ENCODE measurements at places on chromosomes 4 and X.

GRCh38 chr4:99946356-99947189 is at the start of gene DNAJB14:
TSS of gene DNAJB14 (minus strand) at chr4:99946618. CDS start at chr4:99946571, 47 bp downstream.
- DNase-seq, result peak; percentile 78

- no peak for DNase-seq
Observed at GRCh38 chr4:38365748-38366310, 298.2 kb upstream of the KLF3 start.

- no peak for DNase-seq
Observed at GRCh38 chr4:174435974-174436373, 86.3 kb downstream of the HPGD start.

- DNase-seq, result no peak
Observed at GRCh38 chrX:13468096-13468495, 101.3 kb upstream of the EGFL6 start.

DNA sequence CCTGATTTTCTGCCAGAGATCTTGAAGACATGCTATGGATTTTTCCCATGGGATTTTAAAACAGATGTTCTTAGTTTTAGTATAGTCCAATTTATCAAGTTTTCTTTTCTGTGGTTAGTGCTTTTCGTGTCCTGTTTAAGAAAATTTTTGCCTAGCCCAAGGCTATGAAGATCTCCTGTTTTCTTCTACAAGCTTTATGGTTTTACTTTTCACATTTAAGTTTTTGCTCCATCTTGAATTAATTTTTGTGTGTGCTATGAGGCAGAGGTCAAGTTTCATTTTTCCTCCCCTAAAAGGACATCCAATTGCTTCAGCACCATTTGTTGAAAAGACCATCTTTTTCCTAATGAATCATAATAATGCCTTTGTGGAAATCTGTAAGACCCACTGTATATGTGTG is 65.6 kb downstream of the POLR2B start:
- DNase-seq, result no peak

DNA sequence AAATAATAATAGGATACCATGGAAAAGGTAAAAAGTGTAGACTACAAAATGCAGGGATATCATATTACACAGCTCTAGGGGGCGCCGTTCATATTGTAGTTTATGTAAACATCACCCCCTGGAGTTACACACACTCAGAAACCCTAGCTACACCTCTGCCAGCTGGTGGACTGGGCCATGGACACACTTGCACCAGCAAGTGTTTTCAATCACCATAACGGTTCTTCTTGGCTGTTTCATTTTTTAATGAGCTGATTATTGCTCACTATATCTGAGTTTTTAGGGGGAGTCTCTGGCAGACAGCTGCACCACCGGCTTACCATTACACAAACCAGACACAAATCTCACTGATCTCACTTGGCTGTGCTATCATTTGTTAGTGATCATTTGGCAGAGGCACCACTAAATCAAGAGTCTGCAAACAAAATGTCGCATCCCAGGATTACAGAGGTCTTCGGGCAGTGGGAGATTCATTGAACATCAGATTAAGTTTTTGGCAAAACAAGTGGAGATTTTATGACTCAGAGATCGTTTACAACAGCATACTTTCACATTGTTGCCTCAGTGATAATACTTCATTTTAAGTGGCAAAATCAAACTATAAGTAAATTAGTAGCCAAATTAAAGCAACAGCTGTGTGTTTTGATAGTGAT is 185.7 kb downstream of the UNC5C start:
- peak; percentile 73 for DNase-seq

- DNase-seq, result peak; percentile 70
Observed at GRCh38 chr4:3239998-3240920, 8.7 kb upstream of the MSANTD1 start.

- no peak for DNase-seq
Observed at GRCh38 chr4:126731062-126731461, 901.7 kb upstream of the INTU start.

- no peak for DNase-seq
Observed at GRCh38 chrX:130147631-130148030, 18.0 kb downstream of the AIFM1 start.

DNA sequence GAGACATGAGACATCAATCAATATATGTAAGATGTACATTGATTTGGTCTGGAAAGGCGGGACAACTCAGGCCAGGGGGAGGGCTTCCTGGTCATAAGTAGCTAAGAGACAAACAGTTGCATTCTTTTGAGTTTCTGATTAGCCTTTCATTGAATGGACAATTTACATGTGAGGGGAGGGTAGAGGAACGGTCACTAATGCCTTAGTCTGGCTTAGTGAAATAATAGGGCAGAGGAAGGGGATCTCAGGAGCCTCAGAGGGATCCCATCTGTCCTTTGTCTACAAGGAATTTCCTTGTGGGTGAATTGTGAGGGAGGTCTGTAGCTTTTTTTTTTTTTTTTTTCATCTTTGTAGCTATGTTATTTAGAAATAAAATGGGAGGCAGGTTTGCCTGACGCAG is 88.3 kb downstream of the GK start:
- DNase-seq, result no peak

DNA sequence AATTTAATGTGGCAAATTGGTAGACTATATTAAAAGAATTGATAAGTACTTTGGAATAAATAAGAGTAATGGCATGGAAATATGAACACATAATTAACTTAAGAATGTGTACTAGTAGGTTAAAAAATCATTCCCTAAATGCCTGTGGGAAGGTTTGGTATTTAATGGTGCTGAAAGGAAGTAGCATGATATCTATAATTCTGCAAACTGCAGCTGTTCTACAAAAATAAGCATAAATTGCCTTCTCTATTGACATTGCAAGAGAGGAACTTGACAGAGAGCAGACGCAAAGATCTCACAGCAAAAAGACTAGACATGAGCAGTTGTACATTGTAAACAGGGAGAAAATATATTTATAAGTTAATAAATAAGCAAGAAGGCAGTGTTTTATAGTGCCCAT is 752.5 kb upstream of the PCDH10 start:
- DNase-seq, result no peak

DNA sequence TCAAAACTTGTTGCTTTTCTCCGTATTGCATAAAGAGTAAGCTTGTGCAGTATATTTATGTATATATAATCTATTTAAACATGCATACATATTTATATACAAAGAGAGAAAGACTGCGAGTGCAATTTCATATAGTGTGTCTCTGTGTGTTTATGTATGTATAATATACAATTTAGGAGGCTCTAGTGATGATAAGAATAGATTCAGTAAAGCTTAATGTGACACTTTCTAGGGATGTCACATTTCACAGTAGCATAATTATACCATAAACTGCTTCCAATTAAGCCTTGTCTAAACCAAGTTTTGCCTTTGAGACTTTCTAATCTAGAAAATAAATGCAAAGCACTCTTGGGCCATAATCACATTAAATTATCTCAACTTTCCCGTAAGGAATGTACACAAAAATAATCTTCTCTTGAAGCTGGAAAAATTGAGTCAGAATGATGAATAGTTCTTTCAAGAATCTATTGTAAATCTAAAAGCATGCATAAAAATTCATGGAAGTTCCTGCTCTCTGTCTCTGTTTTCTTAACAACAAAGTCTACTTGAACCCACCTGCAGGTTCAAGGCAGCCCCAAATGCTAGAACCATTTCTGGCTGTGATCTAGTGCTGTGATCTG is 114.1 kb upstream of the NPY2R start:
- no peak for DNase-seq

GRCh38 chrX:41096339-41096955 is 11.2 kb downstream of the USP9X start:
- DNase-seq, result no peak

- DNase-seq, result peak; percentile 51
Observed at GRCh38 chr4:159764343-159764952, 661.6 kb downstream of the RAPGEF2 start.

- peak; percentile 70 for DNase-seq
Observed at GRCh38 chr4:174255786-174256185, 27.7 kb downstream of the FBXO8 start.

DNA sequence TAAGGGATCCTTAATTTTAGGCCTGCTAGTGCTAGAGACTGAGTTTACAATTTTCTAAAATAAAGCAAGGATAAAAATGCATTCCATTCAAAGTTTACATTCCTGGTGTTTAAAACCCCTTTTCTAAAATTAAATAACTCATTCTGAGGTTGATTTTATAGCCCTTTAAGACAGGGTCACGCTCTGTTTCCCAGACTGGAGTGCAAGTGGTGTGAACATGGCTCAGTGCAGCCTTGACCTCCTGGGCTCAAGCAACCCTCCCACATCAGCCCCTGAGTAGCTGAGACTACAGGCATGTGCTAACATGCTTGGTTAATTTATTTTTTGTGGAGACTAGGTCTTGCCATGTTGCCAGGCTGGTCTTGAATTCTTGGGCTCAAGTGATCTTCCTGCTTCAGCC is 6.8 kb upstream of the CDKL2 start:
- DNase-seq, result no peak

DNA sequence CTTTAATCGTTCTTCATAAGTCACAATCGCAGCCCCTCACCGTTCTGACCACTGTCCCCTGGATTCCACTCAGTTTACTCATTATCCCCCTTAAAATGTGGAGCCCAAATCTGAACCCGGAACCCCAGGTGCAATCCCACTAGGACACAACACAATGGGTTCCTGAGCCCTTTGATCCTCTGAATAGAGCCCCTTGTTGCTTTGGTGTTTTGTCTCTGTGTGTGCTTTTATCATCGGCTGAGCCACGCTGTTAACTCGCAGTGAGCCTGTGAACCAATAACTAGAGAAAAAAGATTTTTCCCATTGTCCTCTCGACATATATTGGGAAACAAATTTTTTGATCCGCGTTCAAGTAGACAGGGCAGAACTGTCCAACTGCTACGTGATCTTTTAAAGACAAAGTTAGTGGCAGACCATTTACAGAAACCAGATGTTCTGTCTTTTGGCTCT is 617 bp upstream of the PDHA1 start:
- no peak for DNase-seq

- no peak for DNase-seq
Observed at GRCh38 chrX:97637289-97637688, 753.6 kb downstream of the RPA4 start.

- DNase-seq, result no peak
Observed at GRCh38 chr4:103591841-103592240, 127.9 kb downstream of the TACR3 start.

DNA sequence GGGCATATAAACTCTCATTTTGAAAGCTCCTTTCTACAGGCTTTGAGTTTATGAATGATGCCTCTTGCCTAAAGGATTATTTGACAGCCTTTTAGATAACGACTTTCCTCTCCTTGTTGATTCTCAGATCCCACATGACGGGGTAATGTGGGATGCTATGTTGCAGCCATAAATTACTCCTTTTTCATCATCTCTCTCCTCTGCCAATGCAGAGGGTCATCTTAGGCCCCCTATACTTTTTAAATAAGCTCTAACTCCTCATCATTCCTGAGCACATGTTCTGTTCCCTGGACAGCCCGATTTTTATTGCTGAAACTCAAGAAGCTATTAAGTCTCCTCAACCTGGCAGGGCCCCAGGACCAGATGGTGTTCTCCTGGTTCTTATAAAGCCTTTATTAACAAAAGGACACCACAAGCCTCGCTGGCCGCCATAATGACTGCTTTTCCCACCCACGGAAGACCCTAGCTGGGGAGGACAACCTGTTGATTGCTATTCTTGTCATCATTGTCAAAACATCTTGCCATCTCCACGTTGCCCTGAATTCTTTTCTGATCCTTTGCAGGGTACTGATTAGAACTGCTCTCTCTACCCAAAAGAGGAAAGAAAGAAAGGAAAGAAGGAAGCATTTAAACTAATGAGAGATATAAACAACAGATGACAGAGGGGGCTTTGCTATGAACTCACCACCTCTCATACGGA is 150.7 kb downstream of the DHX15 start:
- DNase-seq, result no peak

GRCh38 chrX:111470681-111471403 is 40.6 kb upstream of the SERTM2 start:
- no peak for DNase-seq

DNA sequence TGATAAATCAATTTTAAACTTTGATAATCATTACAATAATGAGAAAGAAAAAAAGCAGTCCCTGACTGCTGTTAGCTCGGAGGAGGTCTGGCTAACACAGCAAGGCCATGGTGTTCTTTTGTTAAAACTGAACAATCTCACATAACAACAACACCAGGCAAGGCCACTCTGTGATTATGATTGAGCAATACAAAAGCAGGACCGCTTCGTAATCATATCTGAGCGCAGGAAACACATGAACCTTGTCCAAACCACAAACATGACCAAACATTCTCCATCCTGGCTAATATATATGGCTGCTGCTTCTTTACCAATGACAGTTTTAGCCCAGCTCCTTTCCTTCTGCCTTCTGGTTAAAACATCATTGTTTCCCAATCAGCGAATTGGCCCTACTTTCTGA is 76.8 kb upstream of the DDX53 start:
- DNase-seq, result no peak

- no peak for DNase-seq
Observed at GRCh38 chr4:124934916-124935315, 222.4 kb upstream of the ANKRD50 start.

GRCh38 chrX:6890544-6891261 is 256.8 kb upstream of the STS start:
- no peak for DNase-seq

- DNase-seq, result no peak
Observed at GRCh38 chrX:30576881-30577280, 685 bp downstream of the TASL start.

DNA sequence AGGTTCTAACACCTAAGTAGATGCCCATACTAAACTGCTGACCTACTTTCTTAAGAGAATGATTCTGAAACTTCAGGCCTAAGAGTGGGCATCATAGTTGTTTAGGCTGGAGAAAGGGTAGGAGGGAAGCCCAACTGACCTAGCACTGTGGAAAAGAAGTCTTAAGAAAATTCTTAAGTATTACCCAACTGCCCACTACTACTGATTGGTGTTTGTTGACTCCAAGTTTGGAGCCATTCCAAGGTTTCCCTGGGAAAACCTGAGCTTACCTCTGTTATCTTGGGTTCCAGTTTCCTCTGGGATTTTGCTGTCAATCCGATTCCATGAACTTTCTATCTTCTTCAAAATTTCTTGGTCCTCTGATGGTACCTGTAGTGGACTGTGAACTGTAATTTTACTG is 23.9 kb downstream of the ANKRD17 start:
- no peak for DNase-seq

DNA sequence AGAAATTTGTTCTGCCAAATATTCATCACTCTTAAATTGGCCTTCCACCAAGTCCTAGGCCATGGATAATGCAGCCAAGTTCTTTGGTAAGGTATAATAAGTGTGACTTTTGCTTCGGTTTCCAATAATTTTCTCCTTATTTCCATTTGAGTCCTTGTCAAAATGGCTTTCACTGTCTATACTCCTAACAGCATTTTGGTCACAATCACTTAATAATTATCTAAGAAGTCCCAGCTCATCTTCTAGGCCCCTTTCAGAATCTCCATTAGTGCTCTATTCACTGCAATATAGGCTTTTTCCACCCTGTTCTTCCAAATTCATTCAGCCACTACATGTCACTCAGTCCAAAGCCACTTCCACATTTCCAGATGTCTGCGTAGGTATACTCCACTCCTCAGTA is 51.0 kb upstream of the SPIN4 start:
- no peak for DNase-seq

All from BE2C (cell line).